ENCODE measurements at places on chromosomes 3 and 15. TPM values are rescaled to one million over a fixed set of nuclear protein-coding genes. Genes with fewer than 3 reads are reported as not detected.

GRCh38 chr15:23566071-23566554 is 639 bp downstream of the MKRN3 start:
- peak; percentile 13 for DNase-seq
- no peaks in the 10 kb centered on the region for H3K27me3 ChIP-seq
- no peaks in the 10 kb centered on the region for H3K36me3 ChIP-seq
- peak overlapping the region; percentile 35 for H3K4me3 ChIP-seq

GRCh38 chr15:62505762-62506161 is 340.7 kb upstream of the C2CD4B start:
- DNase-seq: no peak
- no peak overlapping the region for H3K27ac ChIP-seq

CCDC54 gene
- total RNA-seq: not detected

DNA sequence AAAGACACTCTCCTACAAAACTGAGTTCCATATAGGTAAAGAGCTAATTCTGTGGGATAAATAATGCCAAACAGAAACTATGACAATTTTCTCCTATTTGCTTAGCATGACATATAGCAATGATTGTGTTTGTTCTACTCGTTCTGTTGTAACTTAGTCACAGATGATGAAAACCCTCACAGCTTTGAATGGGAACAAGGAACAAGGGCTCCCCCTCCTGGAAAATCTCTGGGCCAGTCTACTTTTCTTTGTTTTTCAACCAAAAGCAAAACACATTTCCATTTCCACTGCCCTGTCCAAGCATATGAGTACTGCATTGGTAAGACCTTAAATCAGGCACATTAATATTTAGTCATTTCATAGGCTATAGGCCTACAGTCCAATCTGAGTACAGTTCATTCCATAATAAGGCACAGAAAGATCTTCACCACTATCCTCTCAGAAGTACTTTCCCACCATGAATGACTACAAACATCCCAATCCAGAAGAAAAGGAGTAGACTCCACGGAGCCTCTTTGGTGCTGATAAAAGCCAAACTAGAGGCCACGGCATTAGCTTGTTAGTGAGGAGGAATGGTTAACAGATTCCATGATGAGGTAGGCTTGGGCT is 67.1 kb downstream of the ATP8B4 start:
- no peak overlapping the region for H3K4me3 ChIP-seq
- no peaks in the 10 kb centered on the region for H3K36me3 ChIP-seq
- H3K27me3 ChIP-seq: peaks cover 9% of the 10 kb centered on the region
- H3K4me1 ChIP-seq: no peaks in the 10 kb centered on the region
- DNase-seq: peak; percentile 50

- DNase-seq: peak; percentile 42
- no peaks in the 10 kb centered on the region for H3K36me3 ChIP-seq
- H3K4me3 ChIP-seq: no peak overlapping the region
- no peaks in the 10 kb centered on the region for H3K27me3 ChIP-seq
These were observed 229.6 kb downstream of the BBX start for GRCh38 chr3:107752202-107752990.

ADAMTS7 gene
- total RNA-seq: 64.7 TPM

ROPN1B gene
- total RNA-seq: not detected

PAK6 gene
- not detected for total RNA-seq

GP9 gene
- total RNA-seq: not detected

DNA sequence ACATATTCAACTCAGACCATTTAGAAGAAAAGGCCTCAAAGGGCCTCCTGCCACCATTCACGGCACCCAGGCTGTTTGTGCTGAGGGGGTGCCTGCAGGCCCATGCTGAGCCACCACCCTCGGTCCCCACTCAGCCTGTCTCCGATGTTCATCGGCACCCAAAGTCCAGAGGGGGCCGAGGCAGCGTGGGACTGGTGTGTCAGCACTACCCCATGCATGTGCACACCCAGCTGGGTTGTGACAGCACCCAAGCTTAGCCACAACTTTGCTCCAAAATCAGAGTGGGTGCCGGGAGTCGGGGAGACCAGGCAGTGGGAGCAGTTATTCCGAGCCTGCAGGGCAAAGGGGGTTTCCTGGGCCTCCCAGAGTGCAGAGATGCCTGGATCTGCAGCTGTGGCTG is 508.5 kb upstream of the ZNF717 start:
- no peak for DNase-seq
- H3K4me1 ChIP-seq: no peaks in the 10 kb centered on the region
- H3K27me3 ChIP-seq: no peaks in the 10 kb centered on the region
- no peak overlapping the region for H3K4me3 ChIP-seq
- no peaks in the 10 kb centered on the region for H3K36me3 ChIP-seq

DNA sequence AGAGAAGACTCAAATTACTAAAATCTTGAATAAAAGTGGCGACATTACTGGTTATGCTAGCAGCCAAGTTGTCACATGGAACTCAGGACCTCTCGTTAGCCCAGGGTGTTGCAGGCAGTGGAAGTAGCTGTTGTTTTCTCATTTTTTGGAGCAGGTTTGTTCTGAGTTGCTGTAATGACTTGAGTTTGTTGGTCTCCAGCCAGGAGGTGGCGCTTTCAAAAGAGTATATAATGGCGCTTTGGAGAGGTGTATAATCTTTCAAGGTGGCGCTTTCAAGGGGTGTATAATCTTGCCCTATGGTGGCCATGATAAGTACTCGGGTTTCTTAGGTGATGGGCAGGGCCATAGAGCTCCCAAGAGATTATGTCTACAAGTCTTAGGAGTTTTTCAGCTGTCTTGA is 632.7 kb downstream of the NTRK3 start:
- DNase-seq: no peak
- H3K4me1 ChIP-seq: peaks cover 6% of the 10 kb centered on the region
- no peaks in the 10 kb centered on the region for H3K27me3 ChIP-seq
